Fibroblast of the conjunctiva (primary cell): ENCODE measurements at places on chromosomes 3 and 15.

- no peak for DNase-seq
Measured at GRCh38 chr3:99659951-99660350, 21.6 kb downstream of the COL8A1 start.

DNA sequence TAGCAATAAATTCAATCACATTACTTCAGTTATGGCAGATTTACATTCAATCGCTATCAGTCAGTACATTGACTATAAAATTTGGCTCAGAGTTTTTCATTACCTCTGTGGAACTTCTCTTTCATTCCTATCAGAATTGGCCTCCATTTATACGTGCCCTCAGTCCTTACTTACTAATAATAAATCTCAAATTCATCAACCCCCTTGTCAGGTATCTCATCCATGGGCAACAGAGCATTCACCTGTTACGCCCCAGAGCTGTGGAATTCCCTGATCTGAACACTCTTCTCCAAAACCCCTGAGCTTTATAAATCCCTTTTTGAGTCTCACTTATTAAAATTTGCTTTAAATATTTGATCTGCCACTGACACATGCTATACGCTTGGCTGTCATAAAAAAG, 492.9 kb downstream of the GBE1 start:
- DNase-seq, result no peak

- DNase-seq, result no peak
Measured at GRCh38 chr15:31463521-31464102, 137.0 kb downstream of the KLF13 start.

- DNase-seq, result no peak
Measured at GRCh38 chr3:40718209-40718608, 193.4 kb downstream of the ZNF621 start.

GRCh38 chr15:69535101-69535638, 82.6 kb downstream of the RPLP1 start:
- no peak for DNase-seq

- peak; percentile 39 for DNase-seq
Measured at GRCh38 chr15:32994810-32995424, 199.6 kb downstream of the FMN1 start.

DNA sequence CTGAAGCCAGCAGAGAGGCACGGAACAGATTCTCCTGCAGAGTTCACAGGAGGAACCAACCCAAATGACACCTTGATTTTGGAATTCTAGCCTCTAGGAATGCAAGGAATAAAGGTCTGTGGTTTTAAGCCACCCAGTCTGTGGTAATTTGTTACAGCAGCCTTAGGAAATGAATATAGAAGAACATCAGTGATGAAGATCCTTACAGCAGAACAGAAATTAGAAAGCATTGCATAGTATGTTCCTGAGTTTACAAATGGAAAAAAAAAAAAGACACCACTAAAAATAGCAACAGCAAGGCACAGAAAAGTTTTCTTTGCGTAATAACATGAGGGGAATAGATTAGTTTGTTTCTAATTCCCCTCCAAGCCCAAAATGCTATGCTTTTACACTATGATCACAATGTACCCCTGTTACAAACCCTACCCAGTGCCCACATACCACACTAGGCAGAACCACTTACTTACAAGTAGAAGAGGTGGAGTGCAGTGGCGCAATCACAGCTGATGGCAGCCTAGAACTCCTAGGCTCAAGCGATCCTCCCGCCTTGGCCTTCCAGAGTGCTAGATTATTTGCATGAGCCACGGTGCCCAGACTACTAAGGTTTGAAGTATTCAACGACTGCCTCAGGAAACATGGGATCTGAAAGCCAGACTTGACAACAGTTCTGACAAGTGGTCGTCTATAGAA, 84.3 kb downstream of the SHQ1 start:
- DNase-seq, result no peak

DNA sequence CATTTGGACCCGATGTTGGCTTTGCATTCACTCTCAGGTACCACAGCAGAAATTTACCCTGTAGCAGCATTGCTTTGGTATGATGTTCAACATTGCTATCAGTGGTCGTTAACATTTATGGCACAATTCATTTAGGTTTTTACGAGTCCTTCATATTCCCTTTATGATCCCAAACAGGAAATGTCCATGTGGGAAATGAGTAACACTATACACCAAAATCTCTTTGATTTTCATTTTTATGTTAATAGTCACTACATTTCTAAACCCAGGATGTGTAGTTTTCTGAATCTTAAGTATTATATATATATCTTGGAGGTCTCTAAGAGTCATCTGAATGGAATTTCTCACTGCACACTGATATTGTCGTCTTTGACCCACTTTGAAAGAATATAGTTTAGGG, 78.5 kb upstream of the RBMS3 start:
- no peak for DNase-seq

- DNase-seq, result no peak
Measured at GRCh38 chr3:125957674-125958510, 11.1 kb upstream of the ROPN1B start.

DNA sequence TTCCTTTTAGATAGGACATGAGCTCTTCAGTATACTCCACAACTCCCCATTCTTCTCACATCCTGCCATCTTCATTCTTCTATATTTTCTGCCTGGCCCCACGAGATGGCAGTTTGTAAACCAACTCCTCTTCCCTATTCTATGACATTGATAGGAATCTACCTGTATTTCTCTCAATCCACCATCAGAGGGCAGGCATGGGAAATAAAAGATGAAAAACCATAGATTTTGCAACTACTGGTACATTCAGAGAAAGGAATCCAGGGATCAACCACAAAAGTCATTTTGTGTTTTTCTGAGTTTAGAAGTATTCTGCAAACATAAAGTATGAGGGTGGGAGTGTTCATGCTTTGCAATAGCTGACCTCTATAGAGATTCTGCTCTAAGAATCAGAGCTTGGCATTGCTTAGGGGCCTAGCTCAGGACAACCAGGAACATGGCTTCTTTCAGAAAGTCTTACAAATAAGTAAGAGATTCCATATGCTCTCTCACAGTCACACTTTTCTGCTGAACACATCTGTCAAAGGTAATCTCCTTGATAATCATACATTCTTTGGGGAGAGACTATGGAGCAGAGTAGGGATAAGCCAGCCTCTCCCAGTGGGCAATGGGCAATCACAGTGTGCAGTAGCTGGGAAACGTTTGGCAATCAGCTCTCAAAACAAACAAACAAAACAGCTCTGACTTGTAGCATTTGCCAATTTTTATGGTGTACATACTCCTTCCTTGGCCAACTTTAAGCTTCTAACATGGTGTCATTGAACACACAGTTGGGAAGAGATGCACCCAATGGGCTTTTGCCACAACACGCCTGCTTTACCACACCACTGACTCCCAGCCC, 43.1 kb upstream of the SLC25A36 start:
- peak; percentile 72 for DNase-seq

- no peak for DNase-seq
Measured at GRCh38 chr3:41508063-41508696, 308.9 kb downstream of the CTNNB1 start.

DNA sequence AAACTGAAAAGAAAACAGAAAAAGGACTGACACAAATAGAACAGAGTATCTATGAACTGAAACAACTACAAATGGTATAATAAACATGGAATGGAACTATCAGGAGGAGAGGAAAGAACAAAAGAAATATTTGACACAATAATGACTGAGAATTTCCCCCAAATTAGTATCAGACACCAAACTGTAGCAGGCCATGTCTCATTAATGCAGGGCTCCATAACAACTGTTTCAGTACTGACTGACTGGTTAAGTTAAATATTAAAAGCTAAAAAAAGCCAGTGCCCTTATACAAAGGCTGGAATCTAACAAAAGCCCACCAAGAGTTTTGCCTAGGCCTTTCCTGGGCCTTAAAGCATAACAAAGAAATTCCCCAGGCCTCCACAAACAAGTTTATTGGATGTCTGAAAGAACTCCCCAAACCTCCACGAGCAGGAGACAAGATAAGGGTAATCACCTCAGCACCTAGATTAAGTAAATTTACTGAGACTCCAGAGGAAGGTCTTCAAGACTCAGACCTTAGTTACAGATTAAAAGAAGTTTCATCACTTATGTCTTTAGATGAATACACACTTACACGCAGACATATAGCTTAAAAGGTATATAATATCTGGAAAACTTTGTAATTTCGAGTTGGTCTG, 45.7 kb downstream of the KPNA1 start:
- DNase-seq, result no peak

DNA sequence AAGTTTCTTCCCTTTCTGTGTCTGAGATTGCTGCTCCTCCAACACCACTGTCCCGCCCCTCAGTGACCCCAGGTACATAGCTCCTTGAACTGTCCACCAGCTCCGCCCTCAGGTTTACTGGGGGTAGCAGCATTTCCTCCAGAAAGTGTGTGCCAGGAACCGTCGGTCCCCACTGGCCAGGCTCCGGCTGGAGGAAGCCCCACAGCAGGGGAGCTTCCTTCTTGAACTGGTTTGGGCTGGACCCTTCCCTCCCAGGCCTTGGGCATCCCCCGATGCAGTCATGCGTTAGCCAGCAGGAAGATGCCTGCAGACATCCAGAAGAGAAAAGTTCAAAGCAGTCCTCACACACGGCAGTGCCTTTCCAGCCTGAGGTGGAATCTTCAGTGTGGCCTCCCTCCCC, 19.7 kb downstream of the PAK6 start:
- DNase-seq, result no peak

GRCh38 chr15:84910928-84911623, 26.6 kb downstream of the SLC28A1 start:
- DNase-seq, result no peak

- DNase-seq, result no peak
Measured at GRCh38 chr3:168269001-168269400, 173.3 kb upstream of the GOLIM4 start.

DNA sequence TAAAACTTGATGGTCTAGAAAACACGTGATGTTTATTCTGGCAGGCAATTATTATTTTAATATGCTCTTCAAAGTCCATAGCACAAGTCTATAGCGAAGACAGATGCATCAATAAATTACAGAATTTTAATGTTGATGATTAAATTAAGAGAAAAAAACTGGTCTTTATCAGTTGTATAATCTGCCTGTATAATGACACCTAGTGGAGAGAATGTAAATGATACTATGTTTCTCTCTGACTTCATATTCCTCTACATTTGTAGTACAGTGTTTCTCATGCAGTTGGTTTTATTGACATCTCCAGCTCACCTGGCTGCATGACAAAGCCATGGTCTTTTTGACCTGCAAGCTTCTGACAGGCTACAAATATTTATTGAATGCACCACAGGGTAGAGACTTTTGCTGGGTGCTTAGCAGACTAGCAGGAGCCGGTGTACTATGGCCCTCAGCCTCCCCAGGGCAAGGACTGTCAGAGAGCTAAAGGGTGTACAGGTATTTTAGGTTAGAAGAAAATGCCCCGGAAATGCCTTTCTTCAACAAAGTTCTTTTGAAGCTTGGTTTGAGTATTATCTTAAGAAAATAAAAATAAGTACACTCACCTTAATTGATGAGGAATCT, 289.9 kb downstream of the GAP43 start:
- no peak for DNase-seq

GRCh38 chr15:99408236-99409096, 157.2 kb downstream of the LRRC28 start:
- DNase-seq, result peak; percentile 63

- no peak for DNase-seq
Measured at GRCh38 chr3:148202386-148202785, 495.3 kb upstream of the AGTR1 start.

GRCh38 chr15:58306591-58307312, 125.0 kb upstream of the LIPC start:
- DNase-seq, result no peak

- no peak for DNase-seq
Measured at GRCh38 chr3:107810171-107811071, 280.4 kb downstream of the CD47 start.

GRCh38 chr3:169508426-169508825, 155.1 kb downstream of the MECOM start:
- no peak for DNase-seq

DNA sequence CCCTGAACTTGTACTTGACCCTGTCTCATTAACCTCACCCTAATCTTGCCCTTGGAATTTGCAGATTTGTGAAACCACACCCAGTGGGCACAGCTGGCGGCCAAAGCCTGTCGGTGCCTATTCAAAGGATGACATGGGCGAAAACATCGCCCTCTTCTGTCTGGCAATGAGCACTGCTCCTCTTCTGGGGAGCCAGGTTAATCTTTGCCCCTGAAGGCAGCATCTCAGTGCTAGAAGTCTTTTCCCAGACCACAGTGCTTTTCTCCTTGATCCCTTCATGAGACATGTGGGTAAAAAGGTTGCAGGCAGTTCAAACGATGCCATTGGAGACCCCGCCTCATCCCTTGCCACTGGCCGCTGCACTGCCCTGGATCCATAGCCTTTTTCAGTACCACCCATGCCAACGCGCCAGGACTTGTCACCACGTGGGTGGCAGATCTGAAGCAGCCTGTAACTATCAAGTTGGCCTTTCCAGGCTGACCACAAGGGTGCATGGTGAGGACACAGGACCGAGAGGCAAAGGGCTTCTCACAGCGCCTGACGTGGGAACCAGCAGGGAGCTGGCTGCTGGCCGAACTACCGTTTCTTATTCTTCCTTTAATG, 6.5 kb upstream of the DNASE1L3 start:
- DNase-seq, result peak; percentile 34

DNA sequence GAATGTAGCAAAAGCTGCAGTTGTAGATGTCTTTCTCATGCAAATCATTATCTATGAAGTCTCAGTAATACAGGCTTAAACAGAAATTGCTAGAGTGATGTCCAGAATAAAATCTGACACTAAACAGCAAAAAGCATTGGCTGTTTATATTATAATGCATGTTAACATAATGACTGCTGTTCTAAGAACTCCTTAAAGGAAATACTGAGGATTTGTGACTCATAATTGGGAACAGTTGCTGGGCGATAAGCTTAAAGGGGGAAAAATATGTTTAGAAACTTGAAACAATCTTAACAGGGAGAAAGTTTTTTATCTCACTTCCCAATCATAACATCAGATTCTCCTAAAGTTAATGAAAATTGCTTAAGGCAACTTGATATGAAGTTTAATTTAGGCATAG, 17.5 kb downstream of the TIPARP start:
- DNase-seq, result peak; percentile 41

DNA sequence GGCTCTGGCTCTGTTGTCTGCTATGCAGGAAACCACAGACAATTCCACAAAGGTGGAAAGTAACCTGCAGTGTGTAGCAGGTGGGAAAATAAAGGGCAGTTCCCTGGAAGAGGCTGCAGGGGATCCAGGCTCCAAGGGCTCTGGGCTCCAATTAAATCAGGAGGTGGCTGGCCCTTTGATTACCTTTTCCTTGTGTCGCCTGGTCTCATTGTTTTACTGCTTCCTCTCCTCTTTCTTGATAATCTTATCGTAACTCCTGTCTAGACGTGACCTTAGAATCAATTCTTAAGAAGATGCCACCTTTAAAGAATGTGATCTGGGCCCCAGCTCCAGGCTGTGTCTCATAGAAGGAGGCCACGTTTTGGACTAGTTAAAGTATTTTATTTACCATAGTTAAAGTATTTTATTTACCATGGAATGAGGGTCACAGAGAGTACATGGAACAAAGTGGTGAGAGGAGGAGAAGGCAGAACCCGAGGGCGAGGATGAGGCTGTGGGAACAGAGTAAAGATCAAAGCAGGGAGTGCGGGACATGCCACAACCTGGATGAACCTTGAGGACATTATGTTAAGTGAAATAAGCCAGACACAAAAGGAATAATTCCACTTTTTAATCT, 237.5 kb upstream of the STT3B start:
- DNase-seq, result no peak

- peak; percentile 65 for DNase-seq
Measured at GRCh38 chr15:88454867-88455810, 12.0 kb downstream of the MRPL46 start.
